Caudate nucleus (tissue), 63 donors: ENCODE measurements at places on chromosomes 1 and 21.

- DNase-seq, result no peak
These were observed 13.1 kb upstream of the L1TD1 start for GRCh38 chr1:62181532-62181931.

DNA sequence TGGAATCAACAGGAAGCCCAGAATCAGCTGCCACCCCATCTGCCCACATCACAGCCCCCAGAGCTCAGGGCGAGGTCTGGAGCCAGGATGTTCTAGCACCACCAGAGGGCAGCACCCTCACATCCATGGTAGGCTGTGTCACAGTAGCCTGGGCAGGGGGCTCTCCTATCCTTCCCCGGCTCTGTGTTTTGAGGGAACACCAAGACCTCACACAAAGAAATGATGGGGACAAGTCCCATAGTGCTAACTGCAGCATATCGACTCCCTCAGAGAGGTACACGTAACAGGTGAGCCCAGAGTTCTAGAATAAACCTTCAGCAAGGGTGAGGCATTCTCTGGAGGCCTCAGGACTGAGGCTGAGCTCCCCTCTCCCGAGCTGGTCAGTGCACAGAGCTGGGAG, 2.3 kb upstream of the KCNC4 start:
- DNase-seq, result peak; percentile 8

DNA sequence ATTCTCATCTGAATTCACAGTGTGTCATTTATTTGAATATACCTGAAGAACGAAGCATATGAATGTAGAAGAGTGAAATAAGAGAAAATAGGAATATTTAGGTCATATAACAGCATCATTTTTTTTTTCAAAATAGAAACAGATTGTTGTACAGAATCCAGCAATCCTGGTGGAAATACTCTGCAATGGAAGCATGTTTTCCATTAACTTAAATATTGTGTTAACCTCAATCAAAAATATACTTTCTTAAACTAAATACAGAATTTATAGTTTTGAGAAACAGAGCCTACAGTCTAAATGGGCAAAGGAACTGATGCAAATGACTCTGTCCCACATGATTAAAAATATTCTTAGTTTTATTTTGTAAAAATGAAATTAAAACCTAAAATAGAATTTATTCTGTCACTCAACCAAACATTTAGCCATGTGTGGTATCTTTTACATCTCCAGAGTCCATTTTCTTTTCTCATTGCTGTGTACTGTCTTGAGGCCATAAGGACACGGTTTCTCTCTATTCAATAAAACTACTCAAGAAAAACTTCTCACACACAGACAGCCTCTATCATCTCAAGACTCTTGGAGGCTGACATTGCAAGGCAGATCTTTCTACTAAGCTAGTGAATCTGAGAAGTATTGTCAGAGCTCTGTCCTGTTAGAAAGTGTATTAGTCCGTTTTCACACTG, 322.6 kb downstream of the LTN1 start:
- no peak for DNase-seq

GRCh38 chr1:205962821-205963221, 19.6 kb upstream of the SLC26A9 start:
- DNase-seq, result no peak

- DNase-seq, result no peak
These were observed 3.9 kb downstream of the CLDN19 start for GRCh38 chr1:42736152-42736551.

- DNase-seq, result no peak
These were observed 41.0 kb downstream of the KCNN3 start for GRCh38 chr1:154829062-154829461.

DNA sequence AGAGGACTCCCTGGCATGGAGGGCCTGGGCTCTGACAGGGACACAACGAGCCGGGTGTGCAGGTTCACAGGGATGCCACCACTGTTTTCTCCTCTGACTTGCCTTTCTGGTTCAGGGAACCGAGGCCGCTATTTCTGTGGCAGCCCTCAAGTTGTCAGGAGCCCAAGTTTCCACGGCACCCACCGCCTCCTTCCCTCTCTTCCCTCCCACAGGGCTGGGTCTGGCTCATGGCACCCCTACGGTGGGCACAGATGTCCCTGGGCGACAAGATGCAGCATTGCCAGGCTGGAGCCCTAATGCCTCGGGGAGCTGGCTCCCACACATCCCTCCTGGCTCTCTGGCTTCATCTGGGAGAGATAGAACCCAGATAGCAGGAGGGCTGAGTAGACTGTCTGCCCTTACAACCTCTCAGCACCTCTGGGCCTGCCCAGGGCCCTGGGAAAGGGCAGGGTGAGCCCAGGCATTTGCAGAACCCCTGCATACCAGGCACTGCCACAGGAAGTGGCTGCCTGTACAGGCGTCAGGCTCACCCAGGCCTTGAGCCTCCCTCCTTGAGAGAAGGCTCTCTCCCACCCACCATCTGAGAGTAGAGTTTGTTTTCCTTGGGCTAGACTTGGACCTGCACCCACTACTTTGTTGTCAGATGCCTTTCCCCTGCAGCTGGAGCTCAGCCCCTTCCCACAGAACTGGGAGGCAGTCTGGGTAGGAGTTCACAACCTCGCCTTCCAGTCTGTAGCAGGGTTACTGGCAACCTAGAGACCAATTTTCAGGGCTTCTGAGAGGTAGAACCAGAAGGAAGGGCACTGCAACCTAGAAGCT, 20.5 kb downstream of the KCNC4 start:
- DNase-seq, result no peak

GRCh38 chr1:34590211-34590623, 164.6 kb upstream of the GJB5 start:
- no peak for DNase-seq

DNA sequence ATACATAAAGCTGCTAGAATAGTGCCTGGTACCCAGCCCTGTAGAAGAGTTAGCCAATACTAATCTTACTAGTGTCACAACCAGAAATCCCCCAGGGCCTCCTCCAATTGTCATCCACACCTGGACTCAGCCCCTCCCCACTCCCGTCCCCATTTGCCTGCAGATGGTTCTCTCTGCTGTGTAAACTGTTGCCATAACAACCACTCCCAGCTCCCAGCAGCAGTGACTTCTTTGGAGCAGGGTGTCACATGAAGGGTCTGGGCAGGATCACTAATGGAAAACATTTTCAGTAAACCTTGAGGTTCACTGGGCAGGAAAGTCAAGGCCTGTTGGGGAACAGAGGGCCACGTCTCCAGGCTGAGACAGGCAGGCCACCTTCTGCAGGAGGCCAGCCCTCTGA, 126.0 kb upstream of the IPO9 start:
- no peak for DNase-seq

- no peak for DNase-seq
These were observed 85.6 kb downstream of the SETD4 start for GRCh38 chr21:35974775-35975174.

DNA sequence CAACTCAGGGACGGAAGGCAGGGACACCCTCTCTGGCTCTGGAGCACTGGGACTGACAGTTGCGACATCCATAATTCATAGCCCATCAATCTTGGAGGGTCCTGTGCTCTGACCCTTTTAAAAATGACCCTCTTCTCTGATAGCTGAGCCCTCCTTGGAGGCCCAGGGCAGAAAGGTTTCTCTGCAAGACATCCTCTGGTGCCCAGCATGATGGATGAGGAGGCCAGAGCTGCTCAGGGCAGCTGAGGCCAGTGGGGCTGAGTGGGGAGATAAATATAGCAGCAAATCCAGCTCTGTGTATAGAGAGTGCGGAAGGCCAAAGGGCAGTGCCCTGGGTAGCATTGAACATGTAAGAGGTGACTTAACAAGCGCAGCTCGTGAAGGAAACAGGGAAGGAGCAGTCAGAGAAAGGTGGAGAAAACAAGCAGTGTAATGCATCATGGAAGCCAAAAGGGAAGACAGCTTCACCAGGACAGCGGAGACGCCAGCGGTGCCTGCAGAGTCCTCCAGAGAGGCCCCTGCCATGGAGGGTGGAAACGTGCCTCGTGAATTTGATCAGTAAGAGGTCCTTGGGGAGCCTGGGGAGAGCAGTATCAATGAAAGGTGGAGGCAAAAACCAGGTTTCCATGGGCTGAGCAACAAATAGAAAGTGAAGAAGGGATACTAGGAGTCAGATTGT, 50.4 kb upstream of the FMOD start:
- no peak for DNase-seq

- DNase-seq, result no peak
These were observed 96.4 kb downstream of the GLIS1 start for GRCh38 chr1:53642607-53643006.
